ENCODE measurements at places on chromosomes 11 and 22. TPM values are rescaled to one million over a fixed set of nuclear protein-coding genes. Genes with fewer than 3 reads are reported as not detected.

Gene CCDC116
- 0.13 TPM for total RNA-seq

Gene PLAAT3
- total RNA-seq = 2.5 TPM

- DNase-seq = no peak
Observed at GRCh38 chr11:110493346-110493745, 63.6 kb downstream of the FDX1 start.

DNA sequence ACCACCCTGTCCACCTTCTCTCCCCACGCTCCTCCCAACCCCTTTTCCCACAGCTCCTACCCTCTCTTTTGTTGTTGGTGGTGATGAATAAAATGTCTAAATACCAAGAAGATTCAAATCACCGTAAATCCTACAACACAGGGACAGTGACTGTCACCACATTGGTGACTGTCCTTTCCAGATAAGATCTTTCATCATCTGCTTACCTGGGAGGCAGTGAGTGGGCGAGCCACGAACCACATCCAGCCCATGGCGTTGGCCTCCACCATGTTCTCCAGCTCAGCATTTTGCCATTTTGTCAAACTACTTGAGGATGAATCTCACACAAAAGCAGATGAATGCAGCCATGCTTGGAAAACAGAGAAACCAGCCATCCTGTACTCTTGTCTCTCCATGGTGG lies 6.7 kb upstream of the CYTH4 start:
- no peak for DNase-seq
